ENCODE measurements at places on chromosomes 12 and 14.

GRCh38 chr12:68119250-68119649 lies 40.3 kb downstream of the IFNG start:
- no peak for DNase-seq

- peak; percentile 82 for DNase-seq
Observed at GRCh38 chr12:1594006-1594260, 448 bp downstream of the FBXL14 start.

DNA sequence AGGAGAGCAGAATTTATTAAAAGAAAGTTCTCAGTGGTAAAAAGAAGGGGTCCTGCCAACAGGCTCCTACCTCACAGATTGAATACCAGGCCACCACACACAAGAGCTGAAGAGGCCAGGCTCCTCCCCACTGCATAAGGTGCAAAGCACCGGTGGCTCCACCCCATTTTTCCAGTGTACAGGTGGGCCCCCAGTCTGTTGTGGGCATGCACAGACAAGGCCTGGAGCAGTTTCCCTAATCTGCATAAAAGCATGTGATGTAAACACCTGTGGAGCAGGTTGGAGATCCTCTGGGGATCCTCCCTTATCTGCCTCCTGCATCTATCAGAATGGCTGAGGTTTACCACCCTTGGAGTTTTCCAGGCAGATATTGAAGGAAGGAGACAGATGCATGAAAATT lies 45.7 kb upstream of the PDZRN4 start:
- DNase-seq: no peak

GRCh38 chr12:41993283-41993682 lies 151.4 kb downstream of the GXYLT1 start:
- no peak for DNase-seq

DNA sequence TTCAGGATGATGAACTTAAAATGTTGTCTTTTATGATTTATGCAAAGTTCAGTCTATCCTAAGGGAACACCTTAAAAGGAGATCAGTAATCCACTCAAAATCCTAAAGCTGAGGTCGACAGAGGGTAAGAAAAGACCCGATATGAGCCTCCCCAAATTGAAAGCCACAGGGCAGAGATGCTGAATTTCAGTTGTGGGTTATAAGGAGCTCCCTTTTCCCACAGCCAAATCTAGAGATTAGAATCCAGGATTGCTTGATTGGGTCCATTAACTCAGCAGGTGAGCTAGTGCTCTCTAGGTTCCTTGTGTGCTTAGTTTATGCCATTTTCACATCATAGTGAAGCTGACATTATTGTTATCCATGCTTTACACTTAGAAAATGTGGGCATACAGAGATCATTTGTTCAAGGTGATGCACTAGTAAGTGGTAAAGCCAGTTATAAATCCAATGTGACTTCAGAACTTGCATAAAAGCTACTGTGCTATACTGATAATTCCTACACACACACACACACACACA lies 417.5 kb downstream of the TMEM117 start:
- DNase-seq: no peak

DNA sequence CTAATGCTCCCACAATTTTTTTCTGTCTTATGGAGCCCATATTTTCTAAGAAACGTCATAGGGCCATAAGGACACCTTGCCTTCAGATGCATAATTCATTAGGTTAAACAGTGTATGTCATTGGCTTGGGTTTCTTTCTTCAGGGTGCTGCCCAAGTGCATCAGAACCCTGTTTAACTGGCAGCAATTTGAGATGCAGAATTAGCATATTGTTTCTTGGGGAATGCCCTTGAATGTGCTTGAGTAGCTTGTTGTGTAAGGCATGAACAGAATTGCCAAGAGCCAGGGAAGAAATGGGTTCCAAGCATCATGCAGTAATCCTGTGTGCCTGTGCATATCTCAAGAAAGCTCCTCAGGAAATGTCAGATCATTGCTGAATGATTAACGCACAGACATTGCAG lies 277.2 kb downstream of the SYT1 start:
- DNase-seq: no peak

GRCh38 chr14:99822800-99823455 lies 29.7 kb downstream of the EML1 start:
- no peak for DNase-seq

DNA sequence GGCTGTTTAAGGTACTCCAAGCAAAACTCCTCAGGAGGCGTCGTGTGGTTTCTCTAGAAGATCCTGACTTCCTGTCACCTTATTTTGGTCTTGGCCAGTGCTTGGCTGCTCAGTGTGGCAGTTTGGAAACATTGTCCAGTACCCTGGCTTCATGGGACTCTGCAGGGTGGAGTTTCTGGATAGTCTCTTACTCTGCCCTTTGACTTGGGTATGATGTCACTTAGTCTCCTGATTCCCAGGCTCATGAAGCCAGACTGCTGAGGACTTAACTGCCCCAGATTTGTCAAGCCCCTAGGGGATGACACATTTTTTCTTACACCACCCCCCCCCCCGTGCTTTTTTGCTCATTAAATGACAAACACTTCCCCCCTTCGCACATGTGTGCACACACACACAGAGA lies 82.7 kb downstream of the ADCK1 start:
- no peak for DNase-seq

GRCh38 chr12:68482014-68482413 lies 128.7 kb upstream of the RAP1B start:
- DNase-seq: no peak

GRCh38 chr14:32491416-32492016 lies 162.4 kb downstream of the AKAP6 start:
- DNase-seq: no peak

DNA sequence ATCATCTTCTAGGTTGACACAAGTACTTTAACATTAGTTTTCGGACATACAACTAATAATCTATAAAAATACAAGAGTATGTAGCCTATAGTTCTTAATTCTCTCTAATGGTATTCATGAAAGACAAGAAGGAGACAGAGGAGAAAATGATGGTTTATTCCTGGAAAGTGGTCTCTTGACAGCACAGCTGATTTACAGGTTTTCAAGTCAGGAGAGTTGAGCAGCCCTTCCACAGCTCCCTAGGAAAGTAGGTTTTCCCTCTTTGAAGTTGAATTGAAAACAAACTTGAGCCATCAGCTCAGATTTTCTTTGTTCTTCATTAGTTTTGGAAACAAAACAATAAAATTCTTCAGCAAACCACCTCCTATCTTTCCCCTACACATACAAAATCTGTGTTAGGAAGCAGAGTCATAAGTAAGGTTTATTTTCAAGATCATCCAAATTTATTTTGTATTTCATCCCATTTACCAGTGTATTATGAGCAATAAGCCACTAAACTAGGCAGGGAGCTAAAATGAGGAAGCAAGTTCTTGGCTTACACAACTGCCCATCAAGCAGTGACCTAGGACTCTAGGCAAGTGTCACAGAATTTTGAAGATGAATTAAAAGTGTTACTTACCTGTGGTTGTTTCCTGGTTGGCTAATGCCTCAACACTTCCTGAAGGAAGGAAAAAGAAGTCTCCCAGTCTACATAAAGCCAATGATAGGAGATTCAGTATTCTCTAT lies 357.0 kb downstream of the BCAT1 start:
- no peak for DNase-seq

DNA sequence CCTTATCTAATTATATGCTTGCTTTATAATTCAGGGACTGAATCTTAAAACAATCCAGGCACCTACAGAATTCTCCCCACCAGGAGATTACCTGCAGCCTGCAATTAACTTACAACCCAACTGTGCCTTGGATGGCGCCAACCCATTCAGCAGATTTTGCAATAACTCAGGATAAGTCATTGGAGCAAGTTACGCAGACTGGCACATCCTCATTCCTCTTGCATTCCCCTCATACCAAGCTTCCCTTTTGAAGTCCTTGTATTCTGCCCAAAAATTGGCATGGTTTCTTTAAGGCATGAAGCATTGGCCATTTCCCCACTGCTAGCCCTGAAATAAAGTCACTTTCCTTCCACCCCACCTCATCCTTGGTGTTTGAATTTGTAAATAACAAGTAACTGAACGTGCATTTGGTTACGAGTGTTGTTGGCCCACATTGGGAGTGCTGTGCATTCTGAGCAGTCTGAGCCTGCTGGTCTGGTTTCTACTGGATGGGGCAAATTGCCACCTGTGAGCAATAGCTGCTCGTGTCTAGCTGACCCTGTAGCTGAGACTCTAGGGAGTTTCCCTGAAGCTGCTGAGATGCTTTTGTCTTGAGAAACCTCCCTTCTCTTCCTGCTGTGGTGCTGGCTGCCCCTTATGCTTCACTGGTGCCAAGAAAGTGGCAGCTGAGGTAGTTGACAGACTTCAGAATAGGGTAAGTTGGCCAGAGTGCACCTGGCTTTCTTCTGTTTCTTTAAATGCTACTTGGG lies 99.2 kb upstream of the SCAF11 start:
- DNase-seq: no peak

GRCh38 chr12:1580526-1580925 lies 13.9 kb downstream of the FBXL14 start:
- DNase-seq: no peak

- DNase-seq: no peak
Observed at GRCh38 chr12:71694099-71694820, 8.4 kb downstream of the TMEM19 start.

GRCh38 chr12:102568276-102568675 lies 87.9 kb upstream of the IGF1 start:
- no peak for DNase-seq

- DNase-seq: no peak
Observed at GRCh38 chr14:64110802-64111201, 183.4 kb downstream of the ESR2 start.

GRCh38 chr12:67042697-67043131 lies 226.4 kb upstream of the CAND1 start:
- DNase-seq: no peak
